ENCODE measurements at places on chromosomes 5 and 9.

- no peak for DNase-seq
Measured at GRCh38 chr5:39730006-39730405, 305.2 kb upstream of the DAB2 start.

GRCh38 chr5:9351546-9351945 is 194.3 kb downstream of the SEMA5A start:
- no peak for DNase-seq

GRCh38 chr5:39947657-39948056 is 522.9 kb upstream of the DAB2 start:
- DNase-seq = no peak

- DNase-seq = no peak
Measured at GRCh38 chr5:2753452-2754420, 2.3 kb upstream of the IRX2 start.

GRCh38 chr9:81083854-81084512 is 605.4 kb downstream of the TLE1 start:
- no peak for DNase-seq
